ENCODE measurements at places on chromosomes 1 and 21.

DNA sequence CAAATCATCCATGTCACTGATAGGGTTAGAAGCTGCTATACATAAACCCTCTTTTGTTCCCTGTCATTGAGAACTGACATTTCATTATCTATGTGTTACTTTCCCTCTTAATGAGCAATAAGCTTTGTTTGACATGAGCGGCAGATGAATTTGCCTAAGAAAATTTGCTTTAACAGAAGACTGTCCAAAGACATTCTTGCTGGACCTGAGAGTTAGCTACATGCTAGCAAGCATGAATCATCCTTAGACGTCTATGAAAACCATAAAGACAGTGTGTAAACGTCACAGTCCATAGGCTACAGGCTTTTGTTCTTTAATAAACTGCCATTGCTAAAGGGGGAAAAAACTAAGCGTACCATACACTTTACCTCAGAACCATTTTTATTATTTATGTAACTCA, 73.1 kb downstream of the TNFSF4 start:
- no peak for DNase-seq

GRCh38 chr1:104121271-104121670, 371.6 kb downstream of the AMY1C start:
- no peak for DNase-seq

DNA sequence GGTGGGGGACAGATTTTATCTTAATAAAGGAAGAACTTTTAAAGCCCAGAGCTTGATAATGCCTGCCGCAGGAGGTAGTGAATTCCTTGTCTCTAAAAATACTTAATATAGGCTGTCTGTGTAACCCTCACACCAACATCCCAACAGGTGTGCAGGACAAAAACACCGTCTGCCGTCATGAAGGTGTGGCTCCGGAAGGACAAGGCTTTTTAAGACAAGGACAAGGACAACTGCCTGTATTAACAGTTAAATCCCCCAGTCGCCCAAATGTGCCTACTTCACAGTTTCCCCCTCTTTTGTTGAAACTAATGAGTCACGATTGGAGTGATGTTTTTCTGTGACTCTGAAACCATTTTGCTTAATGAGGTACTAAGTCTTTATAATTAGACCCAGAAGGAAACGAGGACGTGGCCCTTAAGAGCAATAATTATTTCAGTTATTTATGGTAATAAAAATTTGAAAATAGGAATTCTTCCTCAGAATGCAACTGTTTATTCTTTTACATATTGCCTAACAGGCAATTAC, 27.3 kb upstream of the SPATA6 start:
- no peak for DNase-seq

DNA sequence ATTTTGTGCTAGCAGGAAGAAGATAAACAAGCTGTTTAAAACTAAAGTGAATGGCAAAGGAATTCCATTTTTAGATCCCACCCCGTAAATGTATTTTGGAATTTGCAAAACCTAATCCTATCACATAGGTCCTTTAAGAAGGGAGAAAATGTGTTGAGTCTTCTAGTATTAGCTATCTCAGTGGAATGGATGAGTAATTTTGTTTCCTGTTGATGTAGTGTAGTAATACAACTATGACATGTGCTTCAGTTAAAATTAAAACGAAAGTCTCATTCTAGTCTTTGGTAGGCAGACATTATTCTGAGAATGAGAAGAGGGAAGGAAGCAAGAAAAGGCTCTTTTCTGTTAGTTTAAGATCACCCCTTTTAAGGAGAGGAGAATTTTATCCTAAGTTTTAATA, 265.9 kb upstream of the C1orf105 start:
- no peak for DNase-seq

GRCh38 chr1:55828044-55828443, 612.9 kb upstream of the USP24 start:
- no peak for DNase-seq

DNA sequence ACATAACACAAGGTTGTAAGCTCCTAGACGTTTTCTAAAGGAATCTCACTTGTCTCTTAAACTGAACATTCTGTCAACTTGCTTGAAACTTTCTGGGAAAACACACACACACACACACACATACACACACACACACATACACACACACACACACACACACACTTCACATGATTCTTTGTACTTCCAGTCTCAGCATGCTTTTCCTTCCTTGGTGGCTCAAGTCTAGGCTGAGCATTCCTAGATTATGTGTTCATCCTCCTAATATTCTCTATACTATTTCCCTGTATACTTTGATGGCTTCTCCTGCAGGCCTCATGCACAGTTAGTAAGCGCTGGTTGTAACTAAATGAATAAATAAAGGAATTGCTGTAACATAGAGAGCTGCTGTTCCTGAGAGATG, 372.1 kb downstream of the PTPRC start:
- no peak for DNase-seq

DNA sequence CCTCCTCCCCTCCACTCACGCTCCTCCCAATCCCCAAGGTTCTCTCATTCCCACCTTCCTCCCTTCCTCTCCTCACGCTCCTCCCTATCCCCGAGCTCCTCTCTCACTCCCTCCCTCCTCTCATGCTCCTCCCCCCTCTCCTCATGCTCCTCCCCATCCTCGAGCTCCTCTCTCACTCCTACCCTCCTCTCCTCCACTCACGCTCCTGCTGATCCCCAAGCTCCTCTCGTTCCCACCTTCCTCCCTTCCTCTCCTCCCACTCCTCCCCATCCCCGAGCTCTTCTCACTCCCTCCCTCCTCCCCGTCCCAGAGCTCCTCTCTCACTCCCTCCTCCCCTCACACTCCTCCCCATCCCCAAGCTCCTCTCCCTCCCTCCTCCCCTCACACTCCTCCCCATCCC, 31.4 kb downstream of the PGBD5 start:
- no peak for DNase-seq

DNA sequence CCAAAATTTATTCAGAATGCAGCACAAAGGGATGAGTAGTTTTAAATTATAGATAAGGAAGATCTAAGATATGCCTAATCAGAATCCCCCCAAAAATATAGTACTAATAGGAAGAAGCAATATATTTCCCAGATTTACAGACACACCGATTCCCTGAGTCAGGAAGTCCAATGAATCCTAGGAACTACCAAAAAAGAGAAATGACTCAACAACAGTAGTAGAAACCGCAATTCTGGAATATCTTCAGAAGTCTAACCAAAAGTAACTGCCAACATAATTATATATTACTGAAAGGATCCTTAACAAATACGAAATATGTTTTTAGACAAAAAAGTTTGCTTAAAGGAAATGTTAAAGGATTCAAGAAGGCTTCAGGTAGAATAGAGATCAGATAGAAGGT, 10.3 kb downstream of the AHCTF1 start:
- DNase-seq, result no peak

DNA sequence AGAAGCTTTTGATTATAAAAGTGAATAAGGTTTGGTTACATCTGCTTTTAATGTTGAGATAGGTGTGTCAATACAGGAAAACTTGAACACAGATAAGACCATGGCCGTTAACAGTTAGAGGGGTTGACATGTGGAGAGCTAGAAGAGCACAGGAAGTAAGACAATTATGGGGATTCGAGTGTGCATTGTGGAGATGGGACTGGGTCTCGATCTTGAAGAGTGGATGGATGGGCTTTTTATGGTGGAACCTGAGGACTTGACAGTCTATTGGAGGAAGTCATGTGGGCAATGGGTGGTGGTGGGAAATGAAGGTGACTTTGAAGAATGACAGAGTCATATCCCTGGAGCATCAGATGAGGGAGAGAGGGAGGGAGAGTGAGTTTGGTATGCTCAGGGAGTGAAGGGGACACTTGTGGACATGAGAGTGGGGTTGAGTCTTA, 12.1 kb downstream of the DYRK1A start:
- no peak for DNase-seq

DNA sequence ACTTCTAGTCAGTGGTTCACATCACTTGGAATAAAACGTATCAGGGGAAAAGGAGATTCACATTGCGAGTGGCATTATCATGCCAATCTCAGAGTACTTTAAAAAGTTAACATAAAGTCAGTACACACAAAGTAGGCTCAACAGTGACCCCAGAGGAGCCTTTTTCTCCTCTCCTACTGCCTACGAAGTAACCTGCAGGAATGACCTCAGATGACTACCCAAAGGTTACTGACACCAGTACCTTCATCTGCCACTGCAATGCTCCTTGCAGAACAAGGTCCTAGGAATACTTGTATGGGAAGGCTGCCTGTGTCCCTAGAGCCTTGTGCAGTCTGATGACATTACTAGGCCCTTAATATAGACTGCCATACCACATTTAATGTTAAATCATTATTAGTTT, 389.8 kb upstream of the LYPLAL1 start:
- no peak for DNase-seq

DNA sequence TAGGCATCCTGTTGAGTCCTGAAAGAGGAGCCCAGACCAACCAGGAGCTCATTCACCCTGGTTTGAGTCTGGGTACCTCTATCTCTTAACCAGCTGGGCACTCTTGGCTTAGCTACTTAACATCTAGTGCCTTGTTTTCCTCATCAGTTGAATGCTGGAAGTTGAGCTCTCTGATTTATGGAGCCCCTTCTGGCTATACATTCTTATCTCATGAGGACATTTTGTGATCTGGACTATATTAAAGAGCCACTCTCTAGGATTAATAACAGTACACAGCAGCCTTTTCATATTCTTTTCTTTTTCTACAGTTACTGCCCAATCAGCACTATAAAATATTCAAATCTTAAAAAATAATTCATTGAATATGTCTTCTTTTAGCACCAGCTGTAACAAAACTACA, 296.9 kb upstream of the RUNX1 start:
- DNase-seq, result no peak

GRCh38 chr1:53503433-53504217, 44.4 kb downstream of the DMRTB1 start:
- no peak for DNase-seq

GRCh38 chr1:30763651-30764248, 6.2 kb upstream of the LAPTM5 start:
- DNase-seq, result no peak

- no peak for DNase-seq
These were observed 346.3 kb upstream of the POU3F1 start for GRCh38 chr1:38392861-38393260.

DNA sequence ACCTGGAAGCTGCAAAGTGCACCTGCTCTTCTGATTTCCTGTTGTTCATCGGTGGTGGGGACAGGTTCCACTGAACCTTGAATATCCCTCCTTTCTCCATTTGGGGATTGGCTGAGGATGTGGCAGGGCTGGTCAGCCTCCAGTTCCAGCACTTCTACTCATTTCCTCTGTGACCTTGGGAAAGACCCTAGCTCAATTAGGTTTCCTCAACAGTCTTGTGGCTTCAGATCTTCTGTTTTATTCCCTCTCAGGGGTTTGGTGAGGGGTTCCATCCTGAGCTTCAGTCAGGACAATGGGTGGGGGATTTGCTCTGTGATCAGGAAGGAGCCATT, 317.1 kb upstream of the PROX1 start:
- no peak for DNase-seq

GRCh38 chr1:41357451-41358101, 3.7 kb upstream of the FOXO6 start:
- DNase-seq, result no peak

- no peak for DNase-seq
These were observed 8.4 kb downstream of the KCNJ10 start for GRCh38 chr1:160061369-160062229.

- DNase-seq, result no peak
These were observed 34.6 kb downstream of the C8B start for GRCh38 chr1:56931211-56931610.

- no peak for DNase-seq
These were observed 930.5 kb downstream of the ADGRL2 start for GRCh38 chr1:82731216-82731615.

DNA sequence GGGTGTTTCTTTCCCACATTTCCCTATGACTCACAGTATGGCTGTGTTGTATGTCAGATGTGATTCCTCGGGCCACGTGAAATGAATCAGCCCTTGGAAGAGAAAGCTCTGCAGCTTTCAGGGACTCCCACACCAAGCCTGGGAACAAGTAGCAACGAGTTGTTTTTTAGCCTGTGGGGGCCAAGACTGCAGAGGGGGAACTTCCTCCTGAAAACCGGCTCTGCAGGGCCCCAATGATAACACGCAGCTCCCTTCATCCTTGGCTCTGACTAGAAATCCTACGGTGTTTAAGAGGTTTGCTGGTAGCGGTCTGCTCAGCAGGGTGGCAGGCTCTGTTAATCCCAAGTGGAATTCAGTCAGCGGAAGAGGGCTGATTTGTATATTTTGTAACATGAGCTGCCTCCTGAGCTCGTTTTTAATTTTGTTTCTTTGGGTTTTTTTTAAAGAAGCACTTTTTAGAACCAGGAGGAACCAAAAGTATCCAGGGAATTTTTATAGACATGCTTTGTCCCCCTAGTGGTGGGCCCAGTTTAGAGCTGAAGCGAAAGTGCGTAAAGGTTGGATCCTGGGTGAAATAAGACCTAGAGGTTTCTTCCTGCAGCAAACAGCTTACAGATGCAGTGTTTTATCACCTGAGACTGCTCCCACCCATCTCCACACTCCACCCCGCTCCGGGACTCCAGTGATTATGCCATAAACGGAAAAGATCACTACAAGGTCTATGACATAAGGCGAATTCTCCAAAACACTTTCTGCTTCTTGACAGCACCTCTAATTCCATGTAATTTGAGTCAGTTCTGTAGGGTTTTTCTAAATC, 48.8 kb downstream of the LAMC2 start:
- DNase-seq, result no peak

DNA sequence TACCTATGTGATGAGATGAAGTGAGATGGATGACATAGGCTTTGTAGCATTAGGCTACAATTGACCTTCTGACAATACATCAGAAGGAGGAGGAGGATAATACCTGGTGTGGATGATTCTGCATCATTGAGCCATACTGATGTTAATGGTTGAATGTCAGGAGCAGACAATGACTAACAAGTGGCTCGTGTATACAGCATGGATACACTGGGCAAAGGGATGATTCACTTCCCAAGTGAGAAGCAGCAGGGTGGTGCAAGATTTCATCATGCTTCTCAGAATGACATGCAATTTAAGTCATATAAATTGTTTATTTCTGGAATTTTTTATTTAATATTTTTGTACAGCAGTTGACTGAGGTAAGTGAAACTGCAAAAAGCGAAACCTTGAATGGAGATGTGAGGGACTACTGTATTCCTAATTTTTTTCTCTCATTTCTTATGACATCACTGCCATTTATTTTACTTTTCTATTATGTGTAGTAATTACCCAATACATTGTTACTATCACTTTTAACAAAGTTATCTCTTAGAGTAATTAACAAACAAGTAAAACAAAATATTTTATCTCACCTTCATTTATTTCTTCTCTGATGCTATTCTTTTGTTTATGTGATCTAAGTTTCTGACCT, 34.4 kb upstream of the COP1 start:
- no peak for DNase-seq

DNA sequence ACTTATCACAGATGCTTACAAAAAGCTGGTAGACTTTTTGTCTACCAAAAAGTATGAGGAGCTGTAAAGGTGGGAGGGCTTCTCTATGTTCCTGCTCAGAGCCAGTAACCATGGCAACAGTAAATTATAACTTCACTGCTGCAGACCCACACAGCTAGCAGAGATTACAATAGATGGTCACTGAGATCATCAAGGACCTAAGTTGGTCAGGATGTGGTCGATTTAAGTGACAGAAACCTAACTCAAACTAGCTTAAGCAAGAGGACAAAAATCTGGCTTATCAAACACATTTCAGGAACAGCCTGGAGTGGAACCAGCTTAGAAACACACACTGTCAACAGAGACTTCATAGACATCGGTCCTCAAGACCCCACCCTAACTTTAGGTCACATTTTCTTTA, 113.4 kb upstream of the ATP1A1 start:
- no peak for DNase-seq

GRCh38 chr1:45620588-45621500, 3.0 kb downstream of the CCDC17 start:
- DNase-seq, result no peak
